ENCODE measurements at places on chromosomes 16 and 17.

- no peak for DNase-seq
Measured at GRCh38 chr17:36778448-36778847, 158.8 kb upstream of the LHX1 start.

DNA sequence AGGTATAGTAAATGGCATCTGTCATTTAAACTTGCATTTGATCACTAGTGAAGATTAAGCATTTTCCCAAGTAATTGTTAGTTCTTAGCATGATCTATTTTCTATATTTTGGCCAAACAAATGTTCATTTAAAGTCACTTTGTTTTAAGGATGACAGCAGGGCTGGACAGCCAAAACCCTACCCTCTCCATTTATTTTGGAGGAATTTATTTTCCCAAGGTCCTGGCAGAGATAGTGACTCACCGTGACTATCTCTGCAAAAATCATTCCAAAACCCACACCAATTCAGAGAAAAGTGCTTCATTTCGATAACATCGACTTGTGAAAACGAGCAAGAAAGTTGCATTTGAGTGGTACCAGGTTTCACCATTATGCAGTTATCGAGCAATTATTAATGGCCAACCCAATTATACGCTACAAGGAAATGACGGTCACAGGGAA lies 665 bp upstream of the AKAP1 start:
- DNase-seq, result no peak

GRCh38 chr16:9072806-9073341 lies 18.6 kb upstream of the HAPSTR1 start:
- peak; percentile 65 for DNase-seq

DNA sequence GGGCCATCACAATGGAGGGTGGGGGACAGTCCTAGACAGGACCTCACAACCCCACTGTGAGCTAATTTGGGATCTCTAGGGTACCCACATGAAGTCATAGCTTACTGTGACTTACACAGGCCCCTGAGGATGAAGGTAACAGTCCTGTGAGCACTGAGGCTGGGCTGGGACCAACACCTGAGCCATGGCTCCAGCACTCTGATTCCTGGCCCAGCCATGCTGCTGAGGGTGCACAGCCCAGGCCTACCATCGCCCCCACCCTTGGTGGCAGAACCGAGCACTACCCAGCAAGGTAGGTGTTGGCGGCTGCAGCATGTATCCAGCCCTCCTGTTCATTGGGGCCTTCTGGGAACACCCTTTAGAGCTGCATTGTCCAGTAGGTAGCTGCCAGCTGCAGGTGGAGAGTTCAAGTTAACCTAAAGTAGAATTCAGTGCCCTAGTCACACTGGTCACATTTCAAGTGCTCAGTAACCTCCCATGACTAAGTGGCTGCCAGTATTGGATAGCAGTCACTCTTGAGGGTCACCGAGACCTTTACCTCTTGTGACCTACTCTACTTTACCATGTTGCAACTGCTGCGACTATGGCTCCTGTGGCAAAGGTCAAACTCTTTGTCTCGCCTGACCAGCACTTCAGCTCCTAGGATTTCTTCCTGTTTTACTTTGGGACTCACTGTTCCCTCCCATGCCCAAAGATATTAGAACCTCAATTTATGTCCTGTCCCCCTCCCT lies 11.6 kb downstream of the AKAP1 start:
- no peak for DNase-seq

- no peak for DNase-seq
Measured at GRCh38 chr16:6153901-6154300, 1056.3 kb upstream of the EEF2KMT start.

GRCh38 chr16:69273009-69273408 lies 38.1 kb upstream of the VPS4A start:
- DNase-seq, result no peak

DNA sequence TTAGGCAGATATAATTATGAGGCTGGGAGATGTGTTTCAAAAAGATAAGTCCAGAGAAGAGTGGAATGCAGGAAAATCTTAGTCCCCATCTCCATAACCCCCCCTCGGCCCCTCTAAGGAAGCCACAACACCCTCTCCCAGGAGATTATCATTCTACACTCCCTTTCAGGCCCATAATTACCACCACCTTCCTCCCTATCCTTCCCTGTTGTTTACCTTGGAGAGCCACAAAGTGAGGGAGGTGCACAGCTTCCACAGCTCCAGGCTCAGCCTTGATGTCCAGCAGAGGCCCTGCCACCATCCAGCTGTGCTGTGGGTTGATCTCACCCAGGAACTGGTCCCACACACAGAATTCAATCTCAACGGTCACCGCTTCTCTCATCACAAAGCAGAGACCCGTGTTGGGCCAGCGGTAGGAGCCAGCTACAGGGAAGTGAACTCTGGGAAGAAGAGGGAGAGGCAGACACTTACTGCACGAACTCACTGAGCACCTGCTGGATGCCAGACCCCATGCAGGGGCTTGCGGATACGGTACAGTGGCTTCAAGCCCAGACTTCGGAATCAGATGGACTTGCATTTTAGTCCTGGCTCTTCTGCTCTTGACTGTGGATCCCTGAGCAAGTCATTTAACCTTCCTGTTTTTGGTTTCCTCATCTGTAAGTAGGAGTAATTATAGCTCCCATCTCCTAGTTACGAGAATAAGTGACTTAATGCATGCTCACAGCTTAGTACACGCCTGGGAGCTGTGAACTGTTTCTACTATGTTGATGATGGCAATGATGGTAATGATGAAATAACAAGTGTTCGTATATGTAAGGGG lies 44.1 kb downstream of the MIS12 start:
- DNase-seq, result no peak

DNA sequence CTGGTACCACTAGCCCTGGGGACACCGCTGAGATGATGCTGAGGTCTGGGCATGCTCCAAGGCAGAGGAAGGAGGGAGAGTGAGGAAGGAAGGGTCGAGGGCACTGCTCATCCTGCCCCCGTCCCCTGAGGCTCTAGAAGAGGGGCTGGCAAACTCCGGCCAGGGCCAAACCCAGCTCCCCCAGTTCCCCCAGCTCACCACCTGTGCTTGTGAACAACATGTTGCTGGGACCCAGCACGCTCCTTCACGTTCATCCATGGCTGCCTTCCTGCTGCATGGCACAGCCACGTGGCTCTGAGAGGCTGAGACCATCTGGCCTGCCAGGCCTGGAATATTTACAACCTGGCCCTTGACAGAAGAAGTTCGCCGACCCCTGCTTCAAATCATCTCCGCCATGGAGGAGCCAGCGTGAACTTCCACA lies 81.2 kb downstream of the RBFOX3 start:
- DNase-seq, result no peak

DNA sequence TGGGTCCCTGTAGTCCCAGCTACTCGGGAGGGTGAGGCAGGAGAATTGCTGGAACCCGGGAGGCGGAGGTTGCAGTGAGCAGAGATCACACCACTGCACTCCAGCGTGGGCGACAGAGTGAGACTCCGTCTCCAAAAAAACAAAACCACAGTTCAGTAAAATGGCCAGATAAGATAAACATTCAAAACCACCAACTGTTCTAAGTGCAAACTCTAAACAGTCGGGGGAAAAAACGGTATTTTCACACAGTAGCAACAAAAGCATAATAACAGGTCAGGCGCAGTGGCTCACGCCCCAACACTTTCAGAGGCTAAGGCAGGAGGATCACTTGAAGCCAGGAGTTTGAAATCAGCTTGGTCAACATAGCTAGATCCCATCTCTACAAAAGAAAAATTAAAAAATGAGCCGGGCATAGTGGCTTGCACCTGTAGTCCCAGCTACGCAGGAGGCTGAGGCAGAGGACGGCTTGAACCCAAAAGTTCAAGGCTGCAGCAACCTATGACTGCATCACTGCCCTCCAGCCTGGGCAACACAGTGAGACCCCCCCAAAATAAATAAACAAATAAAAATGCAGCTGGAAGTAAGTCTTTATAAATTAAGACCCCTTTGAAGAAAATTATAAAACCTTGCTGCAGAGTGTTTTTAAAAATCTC lies 10.8 kb upstream of the HASPIN start:
- DNase-seq, result no peak

All from NCI-H1930 (cell line).